ENCODE measurements at places on chromosomes 11 and 22. TPM values are rescaled to one million over a fixed set of nuclear protein-coding genes. Genes with fewer than 3 reads are reported as not detected.

Gene SWAP70
- polyA plus RNA-seq, result 2.3 TPM

Gene LRRC55
- polyA plus RNA-seq, result not detected

Gene CD44
- 372 TPM for polyA plus RNA-seq

Gene PANX2
- not detected for polyA plus RNA-seq

Gene SEPTIN3
- not detected for polyA plus RNA-seq

Gene CD3E
- 1,286 TPM for polyA plus RNA-seq

Gene FZD4
- not detected for polyA plus RNA-seq

Gene TMEM86A
- 1.3 TPM for polyA plus RNA-seq

Gene TRMT2A
- polyA plus RNA-seq, result 30.0 TPM

Gene ENTHD1
- 0.19 TPM for polyA plus RNA-seq

GRCh38 chr11:111642542-111642941 is 40.3 kb downstream of the SIK2 start:
- H3K36me3 ChIP-seq, result peaks cover 4% of the 10 kb centered on the region
- no peak overlapping the region for H3K4me3 ChIP-seq
- H3K27ac ChIP-seq, result no peak overlapping the region
- no peak for DNase-seq
- H3K27me3 ChIP-seq, result no peaks in the 10 kb centered on the region

DNA sequence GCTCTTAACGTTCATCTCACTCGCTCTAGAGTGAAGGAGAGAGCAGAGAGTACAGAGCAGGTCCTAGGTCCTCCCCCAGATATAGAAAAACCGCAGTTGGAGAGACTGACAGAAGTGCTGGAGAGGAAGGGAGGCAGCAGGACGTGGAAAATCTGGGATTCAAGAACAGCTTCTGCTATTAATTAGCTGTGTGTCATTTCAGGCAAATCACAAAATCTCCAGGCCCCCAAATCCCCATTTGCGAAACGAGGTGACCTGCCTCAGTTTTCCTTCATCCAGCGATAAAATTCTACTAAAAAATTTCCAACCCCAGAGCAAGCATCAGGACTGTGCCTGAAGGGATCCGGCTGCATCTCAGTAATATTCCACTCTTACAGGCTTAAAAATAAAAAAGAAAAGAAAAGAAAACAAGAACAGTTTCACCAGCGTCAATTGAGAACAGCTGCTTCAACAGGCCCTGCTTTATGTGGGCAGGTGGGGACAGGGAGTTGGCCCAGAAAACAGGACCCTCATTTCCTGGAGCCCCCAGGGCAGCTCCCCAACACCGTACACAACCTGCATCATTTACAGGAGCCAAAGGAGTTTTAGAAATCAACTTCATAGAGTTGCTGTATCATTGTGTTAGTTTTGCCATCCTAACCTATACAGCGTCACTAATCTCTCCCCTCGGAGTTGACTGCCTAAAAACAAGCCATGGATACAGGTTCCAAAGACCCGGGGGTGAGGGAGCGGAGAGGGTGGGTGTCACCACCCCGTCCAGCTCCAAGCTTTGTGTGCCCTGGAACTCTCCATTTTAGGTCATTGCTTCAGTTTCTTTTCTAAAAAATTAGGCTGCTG is 2.3 kb upstream of the MALAT1 start:
- DNase-seq, result no peak
- peaks cover 12% of the 10 kb centered on the region for H3K4me1 ChIP-seq
- H3K27me3 ChIP-seq, result no peaks in the 10 kb centered on the region
- H3K27ac ChIP-seq, result peak overlapping the region; percentile 99

- H3K36me3 ChIP-seq, result no peaks in the 10 kb centered on the region
- H3K4me3 ChIP-seq, result no peak overlapping the region
- H3K4me1 ChIP-seq, result no peaks in the 10 kb centered on the region
- H3K27ac ChIP-seq, result no peak overlapping the region
- DNase-seq, result no peak
Observed at GRCh38 chr11:44338698-44339529, 29.0 kb upstream of the ALX4 start.

GRCh38 chr11:69669486-69669885 is 5.7 kb downstream of the LTO1 start:
- H3K4me3 ChIP-seq, result no peak overlapping the region
- H3K27ac ChIP-seq, result no peak overlapping the region
- no peaks in the 10 kb centered on the region for H3K27me3 ChIP-seq
- H3K4me1 ChIP-seq, result peaks cover 17% of the 10 kb centered on the region

GRCh38 chr11:45635907-45636306 is 29.5 kb downstream of the CHST1 start:
- DNase-seq, result no peak
- no peak overlapping the region for H3K27ac ChIP-seq
- H3K27me3 ChIP-seq, result no peaks in the 10 kb centered on the region

DNA sequence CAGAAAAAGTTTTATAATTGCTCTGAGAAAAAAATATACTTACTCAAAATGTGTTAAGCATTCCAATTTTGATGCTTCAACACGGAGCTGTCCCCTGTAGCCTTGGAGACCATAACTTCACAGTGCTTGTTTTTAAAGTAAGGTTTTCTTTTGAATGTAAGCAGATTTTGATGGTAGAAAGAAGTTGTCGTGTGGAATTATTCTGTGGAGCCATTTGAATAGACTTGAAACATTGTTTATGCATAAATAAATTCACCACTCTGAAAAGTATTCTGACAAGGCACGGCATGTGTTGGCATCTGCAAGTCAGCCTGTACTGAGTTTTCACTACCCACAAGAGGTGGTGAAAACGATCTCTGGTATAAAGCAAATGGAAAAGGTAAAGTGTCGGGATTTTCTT is 115.5 kb downstream of the UVRAG start:
- H3K27ac ChIP-seq, result no peak overlapping the region
- H3K27me3 ChIP-seq, result no peaks in the 10 kb centered on the region
- no peaks in the 10 kb centered on the region for H3K36me3 ChIP-seq
- H3K4me3 ChIP-seq, result no peak overlapping the region
- no peaks in the 10 kb centered on the region for H3K4me1 ChIP-seq

- DNase-seq, result no peak
- H3K4me1 ChIP-seq, result no peaks in the 10 kb centered on the region
- H3K36me3 ChIP-seq, result no peaks in the 10 kb centered on the region
- H3K27me3 ChIP-seq, result no peaks in the 10 kb centered on the region
- no peak overlapping the region for H3K4me3 ChIP-seq
Observed at GRCh38 chr22:35069541-35069940, 3.6 kb downstream of the ISX start.

DNA sequence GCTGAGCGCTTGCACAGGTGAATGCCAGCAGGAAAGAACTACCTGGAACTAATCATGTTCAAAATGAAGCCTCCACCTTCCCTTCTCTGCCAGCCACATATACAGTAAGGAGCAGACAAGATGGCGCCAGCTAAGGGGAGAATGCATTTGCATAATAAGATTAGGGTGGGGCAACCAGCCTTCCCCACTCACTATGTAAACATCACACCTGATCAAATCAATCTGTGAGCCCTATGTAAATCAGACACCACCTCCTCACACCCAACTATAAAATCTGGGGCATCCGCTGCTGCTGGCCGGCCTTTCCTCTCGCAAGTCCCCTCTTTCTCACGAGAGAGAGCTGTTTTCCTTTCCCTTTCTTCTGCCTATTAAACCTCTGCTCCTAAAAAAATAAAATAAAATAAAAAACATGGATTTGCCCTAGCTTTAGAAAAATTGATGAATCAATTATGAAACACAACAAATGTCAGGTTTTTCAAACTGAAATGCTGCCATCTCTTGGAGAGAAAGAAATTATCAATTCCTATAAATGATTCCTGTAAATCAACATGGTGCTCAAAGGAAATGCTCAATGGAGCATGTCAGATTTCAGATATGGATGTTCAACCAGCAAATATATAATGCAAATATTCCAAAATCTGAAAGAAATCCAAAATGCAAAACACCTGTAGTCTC is 108.9 kb downstream of the SGSM3 start:
- H3K27ac ChIP-seq, result no peak overlapping the region
- no peak overlapping the region for H3K4me3 ChIP-seq
- H3K36me3 ChIP-seq, result no peaks in the 10 kb centered on the region
- no peaks in the 10 kb centered on the region for H3K27me3 ChIP-seq

- no peak overlapping the region for H3K4me3 ChIP-seq
- H3K27ac ChIP-seq, result no peak overlapping the region
- no peaks in the 10 kb centered on the region for H3K36me3 ChIP-seq
- H3K4me1 ChIP-seq, result no peaks in the 10 kb centered on the region
Observed at GRCh38 chr11:62501432-62501891, 45.1 kb downstream of the AHNAK start.

GRCh38 chr11:11230802-11231562 is 122.1 kb downstream of the CSNK2A3 start:
- no peaks in the 10 kb centered on the region for H3K36me3 ChIP-seq
- H3K27ac ChIP-seq, result no peak overlapping the region
- no peaks in the 10 kb centered on the region for H3K27me3 ChIP-seq
- no peak for DNase-seq

- H3K27ac ChIP-seq, result no peak overlapping the region
- H3K4me1 ChIP-seq, result no peaks in the 10 kb centered on the region
- no peaks in the 10 kb centered on the region for H3K36me3 ChIP-seq
- DNase-seq, result no peak
- no peaks in the 10 kb centered on the region for H3K27me3 ChIP-seq
Observed at GRCh38 chr11:44851496-44851895, 99.2 kb downstream of the TP53I11 start.

DNA sequence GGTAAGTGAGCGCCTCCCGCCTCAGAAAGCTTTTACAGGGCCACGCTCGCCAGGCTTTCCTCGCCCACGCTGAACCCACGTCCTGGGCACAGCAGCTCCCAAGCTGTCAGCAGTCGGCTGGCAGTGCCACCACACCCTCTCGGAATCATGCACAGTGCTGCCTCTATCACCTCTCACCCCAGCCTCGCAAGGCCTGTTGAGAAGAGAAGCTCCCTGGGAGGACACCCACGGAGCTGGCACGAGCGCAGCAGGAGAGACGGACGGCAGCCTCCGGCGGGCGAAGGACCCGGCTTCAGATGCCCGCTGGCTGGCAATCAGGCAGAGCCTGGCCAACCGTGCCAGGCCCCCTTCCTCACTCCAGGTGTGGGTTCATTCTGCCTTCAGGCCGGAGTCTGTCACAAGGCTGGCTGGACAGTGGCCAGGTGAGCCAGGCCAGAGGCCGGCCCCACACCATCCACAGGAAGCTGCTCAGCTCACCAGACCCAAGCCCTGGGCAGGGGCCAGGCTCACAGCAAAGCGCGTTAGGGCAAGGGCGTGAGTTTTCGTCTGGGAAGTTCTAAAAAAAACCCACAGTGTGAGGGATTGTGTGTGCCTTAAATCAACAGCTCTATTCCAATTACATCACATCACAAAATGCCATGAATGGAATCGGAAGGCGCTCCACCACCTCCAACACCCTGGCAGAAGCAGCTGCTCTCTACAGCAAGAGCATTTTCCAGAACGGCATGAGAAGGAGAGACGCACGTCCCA is 33.2 kb downstream of the TOLLIP start:
- H3K27me3 ChIP-seq, result no peaks in the 10 kb centered on the region
- H3K4me1 ChIP-seq, result no peaks in the 10 kb centered on the region
- H3K27ac ChIP-seq, result no peak overlapping the region
- no peak for DNase-seq

DNA sequence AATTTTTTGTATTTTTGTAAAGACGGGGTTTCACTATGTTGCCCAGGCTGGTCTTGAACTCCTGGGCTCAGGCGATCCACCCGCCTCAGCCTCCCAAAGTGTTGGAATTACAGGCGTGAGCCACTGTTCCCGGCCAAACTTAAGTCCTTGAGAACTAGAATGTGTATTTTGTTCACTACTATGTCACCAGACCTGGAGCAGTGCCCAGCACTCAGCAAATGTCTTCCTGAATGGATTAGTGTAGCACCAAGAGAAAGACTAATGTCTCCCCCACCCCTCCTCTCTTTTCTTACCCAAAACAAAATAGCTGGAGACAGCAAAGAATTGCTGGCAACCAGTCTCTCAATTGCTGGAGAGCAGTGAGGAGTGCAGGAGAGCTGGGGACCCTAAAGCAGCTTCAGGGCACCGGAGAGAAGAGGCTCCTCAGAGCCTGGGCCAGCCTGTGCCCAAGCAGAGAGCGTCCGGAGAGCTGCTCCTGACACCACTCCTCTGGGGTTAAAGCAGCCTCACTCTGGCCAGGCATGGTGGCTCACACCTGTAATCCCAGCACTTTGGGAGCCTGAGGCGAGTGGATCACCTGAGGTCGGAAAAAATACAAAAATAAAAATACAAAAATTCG is 14.9 kb downstream of the SLC25A18 start:
- no peaks in the 10 kb centered on the region for H3K36me3 ChIP-seq
- H3K4me1 ChIP-seq, result no peaks in the 10 kb centered on the region
- DNase-seq, result no peak
- no peak overlapping the region for H3K4me3 ChIP-seq
- H3K27me3 ChIP-seq, result no peaks in the 10 kb centered on the region

Data from naive thymus-derived CD4-positive, alpha-beta T cell (primary cell).